ENCODE measurements at places on chromosomes 13 and 19.

- no peak for DNase-seq
These were observed 22.8 kb upstream of the ZNF83 start for GRCh38 chr19:52660981-52661380.

- no peak for DNase-seq
These were observed 18.4 kb downstream of the C2CD4C start for GRCh38 chr19:390386-391206.

GRCh38 chr19:13633109-13633508 is 126.8 kb upstream of the CACNA1A start:
- no peak for DNase-seq

DNA sequence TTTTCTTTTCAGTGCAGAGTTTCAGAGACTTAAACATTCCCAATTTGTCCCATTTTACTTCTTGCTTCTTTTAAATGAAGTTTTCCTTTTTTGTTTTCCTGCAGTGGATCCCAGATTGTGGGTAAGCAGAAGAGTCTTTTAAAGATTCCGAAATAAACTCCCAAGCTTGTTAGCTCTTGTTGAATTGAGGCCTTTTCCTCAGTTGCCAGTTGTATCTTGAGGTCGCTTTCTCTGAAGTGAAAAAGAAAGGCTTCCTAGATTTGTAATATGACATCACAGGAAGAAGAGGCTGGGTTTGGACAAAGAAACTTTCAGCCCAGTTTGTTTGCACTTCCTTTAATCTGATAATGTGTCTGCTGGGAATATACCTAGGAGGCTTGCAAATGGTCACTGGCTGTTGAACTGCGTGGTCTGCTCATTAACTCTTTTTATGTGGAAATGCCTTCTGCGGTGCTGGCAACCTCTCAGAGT is at the start of gene LPAR6:
TSS of gene LPAR6 (minus strand) at position 233 of the 471 bp plus-strand sequence. CDS start 690 bp downstream, outside the sequence.
- no peak for DNase-seq

DNA sequence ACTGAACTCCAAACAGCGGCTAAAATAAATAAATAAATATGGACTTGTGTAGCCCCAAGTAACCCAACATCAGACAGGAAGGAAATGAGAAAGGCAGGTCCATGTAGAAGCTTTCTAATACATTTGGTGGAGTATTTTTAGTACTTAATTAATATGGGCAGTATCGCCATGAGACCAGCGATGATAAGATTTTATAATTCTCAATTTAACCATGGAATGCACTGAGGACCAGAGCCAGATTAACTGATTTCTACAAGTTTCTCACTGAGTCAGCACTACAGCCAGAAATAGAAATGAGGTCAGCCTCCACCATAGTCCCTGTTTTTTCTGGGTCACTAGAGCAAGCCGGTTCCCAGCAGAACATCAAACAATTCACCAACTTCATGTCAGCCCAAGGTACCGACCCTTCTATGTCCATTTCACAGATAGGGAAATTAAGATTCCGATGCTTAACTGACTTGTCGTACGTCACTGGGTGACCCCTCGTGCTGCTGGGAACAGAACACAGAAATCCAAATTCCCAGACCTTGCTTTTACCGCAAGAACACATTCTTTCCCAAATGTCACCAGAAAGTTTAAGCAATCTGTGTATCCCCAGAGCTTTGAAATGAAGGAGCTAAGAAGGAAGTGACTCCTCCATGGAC is 90.4 kb downstream of the COL4A1 start:
- no peak for DNase-seq
